Stimulated activated CD4-positive, alpha-beta T cell treated with anti-CD3 and anti-CD28 coated beads, Interleukin-2, amount 100 ng/mL, for 24 hours (primary cell): ENCODE measurements at places on chromosomes 5 and 9.
A peak's percentile ranks its signal among the peaks of the same experiment; 100 is the strongest.

DNA sequence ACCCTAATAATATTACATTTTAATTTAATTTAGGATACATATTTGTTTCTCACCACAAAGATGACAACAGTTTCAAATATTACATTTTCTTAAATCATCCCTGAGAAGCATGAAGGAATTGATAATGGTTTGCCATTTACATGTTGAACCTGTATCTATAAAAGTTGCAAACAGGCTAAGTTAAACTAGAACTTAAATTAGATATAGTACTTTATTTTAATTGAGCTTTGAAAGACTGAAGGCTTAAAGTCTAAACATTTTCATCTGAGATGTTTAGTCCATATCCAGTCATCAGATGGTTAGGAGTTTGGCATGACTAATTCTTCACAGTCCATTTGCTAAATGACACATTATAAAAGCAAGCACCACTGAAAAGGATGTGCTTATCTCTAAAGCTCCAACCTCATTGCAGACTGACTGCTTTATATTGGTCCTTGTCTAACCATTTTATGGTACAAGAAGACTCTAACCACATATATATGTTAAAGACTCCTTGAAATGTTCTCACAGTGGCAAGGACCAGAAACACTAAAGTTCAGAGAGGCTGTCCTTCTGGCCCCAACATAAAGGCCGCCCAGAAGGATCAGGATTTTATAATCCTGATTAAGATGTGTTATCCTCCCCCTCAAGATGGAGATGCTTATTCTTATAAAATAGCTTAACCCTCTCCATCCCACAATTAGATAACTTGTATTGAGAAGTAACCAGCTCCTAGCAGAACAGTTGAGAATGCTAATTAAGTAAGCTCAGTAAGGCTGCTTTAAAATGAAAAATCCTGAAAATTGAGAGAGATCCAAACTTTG is 25.8 kb downstream of the WNT8A start:
- no peak for DNase-seq

DNA sequence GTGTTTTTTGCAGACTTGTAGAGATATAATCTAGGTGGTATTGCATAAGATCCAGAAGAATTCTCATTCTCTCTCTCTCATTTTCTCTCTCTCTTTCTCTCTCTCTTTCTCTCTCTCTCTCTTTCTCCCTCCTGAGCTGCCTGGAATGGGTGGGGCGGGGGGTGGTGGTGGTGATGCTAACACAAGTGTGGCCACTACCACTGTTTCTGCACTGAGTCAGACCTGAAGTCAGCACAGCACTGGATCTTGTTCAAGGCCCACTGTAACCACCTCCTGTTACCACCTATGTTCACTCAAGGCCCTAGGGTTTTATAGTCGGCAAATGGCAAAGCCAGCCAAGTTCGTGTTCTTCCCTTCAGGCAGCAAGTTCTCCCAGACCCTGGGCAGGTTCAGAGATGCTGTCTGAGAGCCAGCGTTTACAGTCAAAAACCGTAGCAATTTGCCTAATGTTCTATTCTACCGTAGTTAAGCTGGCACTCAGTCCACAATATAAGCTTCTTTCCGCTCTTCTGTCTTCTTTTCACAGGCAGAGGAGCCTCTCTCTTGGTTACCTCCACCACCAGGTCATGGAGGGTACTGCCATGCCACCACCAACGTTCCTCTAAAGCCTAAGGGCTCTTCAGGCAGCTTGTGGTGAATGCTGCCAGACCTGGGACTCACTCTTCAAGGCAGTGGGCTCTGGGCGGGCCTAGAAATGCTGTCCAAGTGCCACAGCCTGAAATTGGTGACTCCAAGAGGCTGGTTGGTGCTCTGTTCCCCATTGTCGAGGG is 235.7 kb upstream of the PRR16 start:
- DNase-seq, result no peak

DNA sequence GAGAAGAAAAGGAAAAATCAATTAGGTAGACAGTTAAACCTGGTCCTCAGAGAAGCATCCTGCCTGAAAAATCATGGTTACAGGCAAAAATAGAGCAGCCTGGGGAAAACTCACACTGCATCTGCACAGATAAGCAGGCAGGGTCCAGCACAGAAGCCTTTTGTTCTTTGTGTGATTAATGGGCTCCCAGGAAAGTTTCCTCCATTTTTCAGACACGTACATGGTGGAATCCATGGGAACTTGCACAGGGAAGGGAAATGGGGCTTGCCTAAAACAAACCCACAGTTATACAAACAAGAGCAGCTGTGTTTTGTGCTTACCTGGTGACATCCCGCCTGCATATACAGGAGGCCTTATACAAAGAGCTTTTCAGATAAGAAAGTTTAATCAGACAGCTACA is 243.9 kb upstream of the ATP10B start:
- DNase-seq, result no peak

- DNase-seq, result no peak
Measured at GRCh38 chr5:3377831-3378230, 217.8 kb upstream of the IRX1 start.

DNA sequence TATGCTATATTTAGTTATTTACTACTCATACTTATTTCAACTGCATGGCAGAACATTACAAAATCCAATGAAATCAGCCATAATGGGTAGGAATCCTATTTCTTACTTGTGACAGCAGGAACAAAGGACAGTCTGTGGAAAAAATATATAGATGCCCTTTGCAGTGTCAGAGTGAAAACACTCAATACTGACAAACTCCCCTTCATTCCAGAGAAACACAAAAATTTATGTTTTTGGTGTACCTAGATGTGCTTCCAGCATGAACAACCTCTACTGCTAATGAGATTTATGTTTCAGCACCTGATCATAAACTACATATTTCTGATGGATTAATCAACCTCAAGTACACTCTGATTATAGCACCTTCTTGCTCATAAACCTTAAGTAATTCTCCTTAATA is 132.4 kb downstream of the CDH10 start:
- DNase-seq, result no peak

DNA sequence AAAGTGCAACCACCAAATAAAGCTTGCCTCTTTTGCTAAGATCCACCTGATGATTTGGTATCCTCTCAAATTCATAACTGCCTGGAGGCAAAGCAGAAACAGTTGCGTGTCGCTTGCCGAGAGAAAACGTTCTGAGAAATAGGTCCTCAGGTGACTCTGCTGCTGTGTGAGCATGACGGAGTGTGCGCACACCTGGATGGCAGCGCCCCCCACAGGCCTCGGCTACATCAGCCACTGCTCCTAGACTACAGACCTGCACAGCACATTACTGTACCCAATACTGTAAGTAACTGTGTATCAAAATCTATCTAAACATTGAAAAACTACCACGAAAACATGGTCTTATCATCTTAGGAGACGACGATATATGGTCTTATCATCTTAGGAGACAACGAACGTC is 87.4 kb downstream of the CAMSAP1 start:
- no peak for DNase-seq

- no peak for DNase-seq
Measured at GRCh38 chr5:96148376-96148775, 186.7 kb upstream of the ELL2 start.

DNA sequence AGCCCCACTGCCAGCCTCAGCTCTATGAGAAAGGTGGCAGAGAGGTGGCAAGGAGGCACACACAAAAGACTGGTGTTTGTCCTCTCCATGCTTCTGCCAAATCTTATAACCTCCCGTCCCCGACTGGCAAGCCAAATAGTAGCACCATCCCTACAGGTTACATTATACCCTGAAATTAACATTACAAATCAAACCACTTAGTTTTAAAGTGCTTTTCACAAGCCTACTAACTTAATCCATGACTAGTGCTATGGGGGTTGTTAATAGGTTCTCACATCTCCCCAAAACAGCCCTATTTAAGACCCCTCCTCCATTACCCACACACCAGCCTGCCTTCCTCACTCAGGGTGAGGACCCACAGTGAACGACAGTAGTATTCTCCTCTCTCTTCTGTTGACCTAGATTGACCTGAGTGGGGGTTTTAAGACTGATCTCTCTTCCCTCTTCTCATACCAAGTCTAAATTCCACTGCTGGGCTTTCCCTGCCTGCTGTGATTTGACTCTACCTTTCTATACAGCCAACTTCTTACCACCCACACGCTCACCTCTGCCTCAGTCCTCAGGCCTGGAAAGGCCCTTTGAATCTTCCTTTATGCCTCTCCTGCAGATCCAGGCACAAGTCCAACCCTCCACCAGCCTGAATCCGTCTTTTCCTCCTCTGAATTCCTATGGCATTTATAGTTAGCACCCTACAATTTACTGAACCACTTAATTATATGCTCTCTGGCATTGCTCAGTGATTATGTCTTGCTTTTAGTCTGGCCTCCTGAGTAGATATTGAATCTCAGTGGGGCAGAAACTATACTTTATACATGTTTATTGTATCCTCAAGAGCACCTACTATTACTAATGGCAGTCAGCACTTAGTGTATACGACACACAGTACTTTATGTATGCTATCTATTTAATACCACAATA is 116.1 kb downstream of the TMEM174 start:
- no peak for DNase-seq

DNA sequence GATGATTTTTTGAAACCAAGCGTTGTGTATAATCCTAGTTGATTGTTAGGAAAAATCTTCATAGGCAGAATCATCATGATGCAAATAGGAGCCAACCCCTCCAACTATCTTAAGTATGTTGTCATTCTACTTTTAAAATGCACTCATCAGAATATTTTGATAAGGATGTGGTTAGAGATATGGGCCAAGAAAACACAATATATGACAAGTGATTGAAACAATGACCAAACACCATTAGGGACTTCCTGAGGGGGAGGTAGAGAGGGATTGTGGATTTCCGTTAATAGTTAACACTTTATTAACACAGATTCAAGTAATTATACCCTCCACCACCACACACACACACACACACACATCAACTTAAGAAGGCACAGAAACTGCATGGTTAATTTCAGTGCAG is 143.3 kb downstream of the ARSB start:
- DNase-seq, result no peak

GRCh38 chr5:55104946-55105701 is 2.7 kb downstream of the GZMA start:
- DNase-seq, result no peak

GRCh38 chr5:23763170-23763569 is 255.8 kb downstream of the PRDM9 start:
- DNase-seq, result no peak

GRCh38 chr9:105535920-105536668 is 21.8 kb upstream of the FKTN start:
- no peak for DNase-seq

DNA sequence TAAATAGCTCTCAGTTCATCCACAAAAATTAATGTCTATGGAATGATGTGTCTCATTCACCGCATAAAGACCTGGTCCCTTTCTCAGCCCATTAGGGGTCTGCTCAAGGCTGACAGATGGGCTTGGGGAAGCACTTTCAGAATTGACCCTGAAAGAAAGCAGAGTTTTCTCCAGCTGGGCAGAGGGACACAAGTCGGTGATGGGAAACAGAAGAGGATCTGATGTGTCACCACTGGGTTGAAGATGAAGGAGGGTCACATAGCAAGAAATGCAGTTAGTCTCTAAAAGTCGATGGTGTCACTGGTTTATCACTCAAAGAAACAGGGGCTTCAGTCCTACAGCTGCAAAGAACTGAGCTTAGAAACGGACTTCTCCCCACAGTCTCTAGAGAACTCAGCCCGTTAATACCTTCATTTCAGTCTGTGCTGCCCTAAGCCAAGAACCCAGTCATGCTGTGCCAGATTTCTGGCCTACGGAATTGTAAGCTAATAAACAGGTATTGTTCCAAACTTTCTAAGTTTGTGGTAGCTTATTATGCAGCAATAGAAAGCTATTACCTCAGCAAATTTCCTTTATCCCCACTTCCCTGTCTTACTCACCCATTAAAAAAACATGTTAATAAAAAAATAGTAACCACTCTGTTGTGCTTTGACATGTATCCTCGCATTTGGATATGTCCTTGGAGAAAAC is 64.6 kb downstream of the ADAMTS12 start:
- no peak for DNase-seq

DNA sequence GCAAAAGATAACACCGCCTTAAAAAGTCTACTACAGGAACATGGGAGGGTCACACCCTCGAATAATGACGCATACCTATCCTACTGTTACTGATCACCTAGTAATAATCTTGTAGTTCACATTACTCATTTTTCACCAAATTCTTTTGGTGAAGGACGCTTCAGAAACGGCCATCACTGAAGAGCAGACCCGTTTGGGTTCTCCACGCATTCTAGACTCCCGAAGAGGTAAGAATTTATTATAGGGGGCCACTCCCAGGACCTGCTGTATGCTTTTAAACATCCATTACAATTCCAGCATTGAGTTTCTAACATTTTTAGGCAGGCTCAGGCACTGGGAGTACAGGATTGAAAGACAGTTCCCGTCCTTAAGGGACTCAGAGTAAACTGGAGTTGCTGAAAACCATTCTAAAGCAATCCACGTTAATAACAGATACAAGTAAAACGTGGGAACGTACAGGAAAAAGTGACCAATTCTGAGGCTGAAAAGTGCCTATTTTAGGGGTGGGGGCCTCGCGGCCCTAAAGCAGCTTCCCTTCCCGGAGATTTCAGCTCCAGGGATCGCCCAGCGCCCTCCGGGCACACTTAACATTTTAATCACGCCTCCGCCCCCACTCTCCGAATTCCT is at the start of gene FER:
TSS of gene FER (plus strand) at position 124 of the 627 bp plus-strand sequence. CDS start 50,286 bp downstream, outside the sequence.
- DNase-seq, result peak; percentile 13

DNA sequence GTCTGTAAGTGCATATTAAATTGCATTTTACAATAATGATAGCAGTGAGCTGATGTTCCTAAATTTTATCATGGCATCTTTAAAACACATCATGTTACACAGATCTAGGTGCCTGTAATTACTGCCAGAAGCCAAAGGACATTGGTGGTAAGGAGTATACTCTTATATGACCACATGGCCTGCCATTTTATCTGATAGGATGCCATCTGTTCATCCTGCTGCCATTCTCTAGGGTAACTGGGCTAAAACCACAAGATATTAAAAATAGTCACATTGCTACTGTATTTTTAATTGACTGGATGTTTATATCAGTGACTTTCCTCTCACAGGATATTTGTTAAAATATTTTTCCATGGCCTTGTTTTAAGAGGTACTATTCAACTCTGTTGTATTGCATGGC is 53.1 kb downstream of the HCN1 start:
- DNase-seq, result no peak

- no peak for DNase-seq
Measured at GRCh38 chr5:159645179-159645846, 271.0 kb upstream of the ADRA1B start.

DNA sequence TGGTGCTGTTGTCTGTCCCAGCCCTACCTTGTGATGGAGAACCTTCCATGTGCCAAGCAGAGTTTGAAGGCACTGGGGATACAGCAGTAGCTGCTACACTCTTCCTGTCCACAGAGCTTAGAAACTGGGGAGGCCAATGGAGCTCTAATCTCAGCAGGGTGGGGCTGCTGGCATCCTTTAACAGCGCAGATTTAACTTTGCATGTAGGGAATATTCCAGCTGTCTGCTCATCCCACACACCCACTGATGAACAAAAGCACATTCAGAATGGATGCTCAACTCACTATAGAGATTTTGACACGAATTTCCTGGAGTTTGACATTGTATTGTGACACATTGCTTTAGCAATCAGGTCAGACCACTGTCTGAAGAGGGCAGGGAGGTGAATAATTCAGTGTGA is 49.0 kb downstream of the TMEM215 start:
- DNase-seq, result no peak
